Right renal cortex interstitium (tissue), 3 donors: ENCODE measurements at places on chromosomes 1 and 21.

GRCh38 chr1:115807723-115808122 is 33.2 kb downstream of the NHLH2 start:
- DNase-seq, result peak; percentile 27

DNA sequence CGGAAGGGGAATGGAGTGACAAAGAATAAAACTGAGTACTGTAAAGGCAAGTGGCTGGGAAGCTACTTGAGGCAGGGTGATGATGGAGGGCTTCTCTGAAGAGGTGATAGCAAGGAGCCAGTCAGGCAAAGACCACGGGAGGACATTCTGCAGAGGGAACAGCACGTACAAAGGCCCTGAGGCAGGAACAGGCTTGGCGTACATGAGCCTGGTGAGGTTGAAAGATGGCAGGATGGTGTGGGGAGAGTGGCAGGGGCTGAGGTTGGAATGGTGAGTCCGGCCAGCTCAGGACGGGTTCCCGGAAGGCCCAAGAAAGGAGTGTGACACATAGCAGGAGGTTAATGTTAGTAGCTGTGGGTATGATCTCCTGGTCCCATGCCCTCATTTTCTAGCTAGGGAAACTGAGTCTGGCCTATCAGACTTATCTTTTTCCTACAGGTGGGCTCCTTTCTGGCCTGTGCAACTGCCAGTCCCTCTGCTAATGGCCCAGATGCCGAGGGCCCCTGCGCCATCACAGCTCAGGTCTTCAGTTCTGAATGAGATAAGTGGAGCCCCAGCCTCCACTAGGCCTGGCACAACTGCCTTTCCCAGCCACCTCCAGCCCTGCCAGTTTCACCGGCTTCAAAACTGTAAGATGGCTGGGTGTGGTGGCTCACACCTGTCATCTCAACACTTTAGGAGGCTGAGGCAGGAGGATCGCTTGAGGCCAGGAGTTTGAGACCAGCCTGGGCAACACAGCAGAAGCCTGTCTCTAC is 87.0 kb downstream of the VWA5B1 start:
- no peak for DNase-seq

- DNase-seq, result no peak
Measured at GRCh38 chr1:119136401-119136800, 4.1 kb downstream of the WARS2 start.

GRCh38 chr1:39297551-39297950 is 93.1 kb downstream of the MACF1 start:
- DNase-seq, result no peak

- no peak for DNase-seq
Measured at GRCh38 chr1:218971156-218971555, 202.5 kb upstream of the LYPLAL1 start.

DNA sequence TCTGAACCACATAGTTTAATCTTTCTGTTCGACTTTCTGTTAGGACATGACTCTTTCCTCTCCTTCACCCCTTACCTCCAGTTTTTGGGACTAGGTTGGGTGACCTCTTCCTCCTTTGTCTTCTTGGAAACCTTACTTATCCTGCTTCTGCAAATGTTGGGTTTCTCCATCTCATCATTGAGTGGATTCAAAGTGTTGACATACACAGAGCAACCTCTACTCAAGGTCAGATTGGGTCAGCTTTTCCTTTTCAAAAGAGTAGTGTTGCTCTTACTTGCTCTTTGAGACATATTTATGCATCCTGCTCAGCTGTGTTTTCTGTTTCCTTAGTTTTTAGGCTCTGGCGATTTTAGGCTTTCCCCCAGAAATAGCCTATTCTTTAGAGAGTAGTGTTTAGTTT is 3.7 kb downstream of the CAMTA1 start:
- DNase-seq, result no peak

DNA sequence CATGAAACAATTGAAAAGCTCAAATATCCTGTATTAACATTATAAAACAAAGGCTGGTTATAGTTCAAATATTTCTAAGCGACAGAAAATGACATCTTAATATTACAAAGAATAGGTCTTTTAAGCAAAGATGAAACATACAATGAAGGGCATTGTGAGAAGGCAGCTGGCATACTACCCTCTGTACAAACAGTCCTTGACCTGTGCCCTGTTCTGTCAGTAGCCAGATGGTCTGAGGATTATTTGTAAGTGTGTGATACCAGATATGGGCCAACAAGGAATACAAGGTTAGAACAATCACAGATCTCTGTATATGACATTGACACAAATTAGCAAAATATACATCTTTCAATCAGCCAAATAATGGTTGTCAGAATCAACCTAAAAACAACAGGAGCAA is 1350.4 kb downstream of the AMY1C start:
- DNase-seq, result no peak

GRCh38 chr21:44765231-44766013 is 36.2 kb downstream of the UBE2G2 start:
- no peak for DNase-seq

GRCh38 chr1:9910076-9910422 is at the start of gene CTNNBIP1:
Gene CTNNBIP1, minus strand, starts transcription at chr1:9910269. Its CDS starts 38,205 bp downstream, at chr1:9872064.
- DNase-seq, result no peak

DNA sequence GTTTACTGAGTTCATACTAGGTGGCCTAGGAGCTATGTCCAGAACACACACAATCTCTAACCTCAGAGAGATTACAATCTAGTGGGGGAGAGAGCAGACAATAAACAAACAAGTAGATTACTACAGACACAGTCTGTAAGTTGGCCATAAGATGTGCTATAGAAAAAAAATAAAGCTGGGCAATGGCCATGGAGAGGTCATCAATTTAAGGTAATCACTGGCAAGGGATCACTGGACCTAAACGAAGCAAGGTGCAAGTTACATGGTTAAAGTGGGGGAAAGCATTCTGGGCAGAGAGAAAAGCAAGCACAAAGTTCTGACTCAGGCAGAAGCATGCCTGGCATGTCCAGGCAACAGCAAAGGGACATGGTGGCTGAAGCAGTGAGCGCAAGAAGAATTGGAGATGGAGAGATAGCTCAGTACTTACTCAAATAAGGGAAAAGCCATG is 147.0 kb downstream of the RERE start:
- no peak for DNase-seq

DNA sequence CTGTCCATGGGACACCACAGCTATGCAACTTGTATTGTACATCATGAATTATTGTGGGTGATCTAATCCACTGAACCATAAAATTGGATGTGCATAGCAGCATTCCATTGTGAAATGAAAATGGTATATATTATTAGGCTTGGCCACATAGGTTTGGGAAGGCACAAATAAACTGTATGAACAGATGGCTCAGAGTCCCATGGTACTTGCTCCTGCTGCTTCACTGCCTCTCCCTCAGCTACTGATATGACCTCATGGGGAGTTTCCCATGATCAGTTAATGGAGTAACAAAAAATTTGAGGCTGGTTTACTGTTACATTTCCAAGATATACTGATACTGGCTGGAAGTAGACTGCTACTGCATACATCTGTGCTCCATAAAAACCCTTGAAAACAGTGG is 152.7 kb upstream of the NEGR1 start:
- no peak for DNase-seq

DNA sequence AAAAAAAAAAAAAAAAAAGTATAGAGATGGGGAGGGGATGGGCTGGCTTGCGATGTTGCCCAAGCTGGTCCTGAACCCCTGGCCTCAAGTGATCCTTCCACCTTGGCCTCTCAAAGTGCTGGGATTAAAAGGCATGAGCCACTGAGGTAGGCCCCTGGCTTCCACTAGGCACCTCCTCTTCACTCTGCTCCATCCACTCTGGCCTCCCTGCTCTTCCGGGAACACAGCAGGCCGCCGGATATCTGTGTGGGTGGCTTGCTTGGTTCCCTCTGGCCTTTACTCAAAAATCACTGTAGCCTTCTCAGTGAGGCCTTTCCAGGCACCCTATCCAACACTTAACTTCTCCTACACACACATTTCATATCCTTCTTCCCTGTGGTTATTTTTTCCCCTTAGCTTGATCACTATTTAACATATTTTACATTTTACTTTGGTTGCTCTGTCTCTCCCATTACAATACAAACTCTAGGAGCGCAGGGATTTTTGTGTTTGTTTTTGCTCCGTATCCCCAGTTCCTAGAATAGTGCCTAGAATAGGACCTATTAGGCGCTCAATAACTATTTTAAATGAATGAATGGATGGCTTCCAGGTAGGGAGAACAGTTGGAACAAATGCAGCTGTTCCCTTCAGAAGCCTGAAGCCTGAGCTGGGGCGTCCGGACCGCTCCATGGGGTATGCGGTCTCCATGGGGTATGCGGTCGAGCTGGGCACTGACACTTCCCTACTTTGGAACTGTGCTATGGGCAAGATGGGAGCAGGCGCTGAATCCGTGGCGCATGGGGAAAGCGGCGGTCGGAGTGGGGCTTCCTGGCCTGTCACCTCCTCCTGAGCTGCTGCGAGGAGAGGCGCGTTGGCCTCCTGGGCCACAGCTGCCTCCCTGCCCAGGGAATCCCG is 46.7 kb downstream of the H3-3A start:
- no peak for DNase-seq

GRCh38 chr1:36068866-36069265 is 15.0 kb upstream of the TEKT2 start:
- no peak for DNase-seq
